ENCODE measurements at places on chromosomes 12 and 14.

DNA sequence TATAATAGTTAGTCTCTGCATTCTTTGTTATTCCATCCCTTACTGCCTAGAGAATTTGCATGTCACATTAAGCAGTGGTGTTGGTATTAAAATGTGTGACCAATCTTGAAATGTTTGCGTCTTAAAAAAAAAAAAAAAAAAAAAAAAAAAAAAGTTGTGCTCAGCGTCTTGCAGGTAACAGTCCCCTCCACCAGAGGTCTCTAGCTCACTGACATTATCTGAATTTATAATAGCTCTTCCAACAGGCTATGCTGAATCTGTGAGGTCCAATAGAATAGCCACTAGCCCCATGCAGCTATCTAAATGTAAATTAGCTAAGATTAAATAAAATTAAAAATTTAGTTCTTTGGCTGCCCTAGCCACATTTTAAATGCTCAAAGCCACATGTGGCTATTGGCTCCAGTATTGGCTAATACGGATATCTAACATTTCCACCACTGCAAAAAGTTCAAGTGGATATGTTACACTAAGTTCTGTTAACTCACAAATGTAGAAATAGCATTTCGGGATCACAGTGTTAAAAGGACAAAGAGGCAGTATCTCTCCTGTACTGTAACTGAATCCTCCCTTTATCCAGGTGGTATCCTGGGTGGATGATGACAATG lies 28.7 kb downstream of the NKX2-8 start:
- DNase-seq: no peak

GRCh38 chr12:72110937-72111650 lies 161.1 kb upstream of the TRHDE start:
- no peak for DNase-seq

GRCh38 chr12:27637524-27637923 lies 58.7 kb upstream of the REP15 start:
- no peak for DNase-seq

DNA sequence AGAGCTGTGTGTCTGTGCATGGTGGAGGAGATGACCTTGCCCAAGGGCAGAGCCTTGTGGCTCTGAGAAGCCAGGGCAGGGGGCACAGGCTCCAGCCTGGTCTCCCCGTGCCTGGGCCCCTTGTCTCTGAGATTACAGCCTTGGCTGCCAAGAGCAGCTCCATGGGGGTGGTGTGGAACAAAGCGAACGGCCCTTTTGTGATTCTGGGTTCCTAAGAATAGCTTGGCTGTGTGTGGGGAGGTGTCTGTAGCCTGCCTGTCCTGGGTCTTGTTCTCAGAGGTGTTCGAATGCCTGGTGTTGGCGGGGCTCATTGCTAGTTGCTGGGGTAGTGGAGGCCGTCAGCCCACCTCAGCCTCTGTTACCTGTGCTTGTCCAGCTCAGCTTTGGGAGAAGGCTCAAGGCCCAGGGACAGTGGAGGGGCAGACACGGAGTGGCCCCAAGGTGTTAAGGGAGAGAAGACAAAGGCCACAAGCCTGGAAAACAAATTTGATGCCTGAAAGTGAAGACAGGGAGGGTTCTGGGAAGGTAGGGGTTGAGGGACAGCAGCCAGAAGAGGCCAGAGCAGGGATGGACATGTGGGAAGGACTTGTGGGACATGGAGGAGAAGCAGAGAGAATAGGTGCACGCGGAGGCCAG lies 7.4 kb upstream of the MYH7 start:
- no peak for DNase-seq

GRCh38 chr12:79871621-79872020 lies 63.3 kb downstream of the PPP1R12A start:
- DNase-seq: no peak

DNA sequence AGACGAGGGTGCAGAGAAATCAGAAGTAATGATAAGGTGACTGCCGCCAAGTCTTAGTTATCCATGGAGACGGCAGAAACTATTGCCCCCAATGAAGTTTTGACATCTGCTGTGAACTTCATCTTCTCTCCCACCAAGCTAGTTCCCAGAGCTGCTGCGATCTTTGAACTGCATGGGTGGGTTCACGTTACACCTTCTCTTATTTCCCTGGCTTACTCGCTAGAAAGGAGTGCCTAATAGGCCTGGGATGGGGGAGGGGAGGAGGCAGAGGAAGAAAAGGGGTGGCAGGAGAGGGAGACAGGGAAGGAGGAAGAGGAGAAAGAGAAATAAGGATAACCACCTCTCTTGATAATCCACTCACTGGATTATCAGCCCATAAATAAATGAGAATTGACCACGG lies 157.1 kb downstream of the NTF3 start:
- no peak for DNase-seq

DNA sequence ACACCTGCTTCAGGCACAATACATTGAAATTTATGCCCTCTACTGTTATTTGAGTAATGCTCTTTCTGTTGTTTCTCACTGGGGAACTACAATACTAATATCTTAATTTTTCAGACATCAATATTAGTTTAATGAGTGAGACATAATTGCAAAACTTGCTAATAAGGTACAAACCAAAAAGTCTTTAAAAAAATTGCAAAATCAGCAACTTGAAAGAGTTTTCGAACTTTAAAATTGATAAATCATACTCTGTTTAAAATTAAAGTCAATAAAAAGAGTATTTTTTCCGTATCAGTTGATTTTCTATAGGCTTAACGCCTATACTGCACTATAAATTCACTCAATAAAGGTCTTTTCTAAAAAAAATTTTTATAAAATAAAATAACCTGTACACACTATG lies 1735.9 kb upstream of the SEL1L start:
- DNase-seq: no peak

DNA sequence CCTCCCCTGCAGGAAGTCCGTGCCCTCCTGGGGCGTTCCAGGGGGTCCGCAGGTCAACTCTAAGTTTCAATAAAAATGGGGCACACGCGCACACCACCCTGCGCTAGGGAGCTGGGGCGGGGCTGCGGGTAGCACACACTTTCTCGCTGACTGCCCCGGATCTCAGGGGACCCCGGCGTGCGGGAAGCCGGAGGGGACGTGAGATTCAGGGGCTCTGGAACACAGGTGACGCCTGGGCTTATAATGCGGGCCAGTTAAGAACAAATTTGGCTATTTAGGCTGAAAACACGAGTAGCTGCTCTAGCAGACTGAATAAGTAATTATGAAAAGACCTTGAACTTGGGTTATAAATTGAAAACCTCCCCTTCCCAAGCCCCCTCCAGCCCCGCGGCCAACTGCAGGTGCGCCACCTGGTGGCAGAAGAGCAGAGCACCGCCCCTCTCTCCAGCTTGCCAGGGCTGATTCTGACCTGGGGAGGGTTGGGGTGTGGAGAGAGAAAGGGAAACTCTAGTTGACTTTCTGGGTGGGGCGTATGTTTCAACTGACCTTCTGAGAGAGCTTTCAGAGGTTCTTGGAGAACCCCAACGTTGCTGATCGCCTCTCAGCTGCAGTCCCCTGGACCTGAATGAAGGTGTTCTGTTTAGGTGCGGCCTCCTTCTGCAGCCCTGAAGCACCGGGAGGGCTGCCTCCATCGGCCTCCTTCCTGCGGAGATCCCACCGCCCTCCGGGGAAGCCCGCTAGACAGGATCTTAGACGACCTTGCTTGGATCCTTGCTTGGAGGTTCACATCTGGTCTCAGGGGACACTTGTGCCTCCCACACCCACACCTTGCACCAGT lies 118.4 kb upstream of the EVL start:
- no peak for DNase-seq

DNA sequence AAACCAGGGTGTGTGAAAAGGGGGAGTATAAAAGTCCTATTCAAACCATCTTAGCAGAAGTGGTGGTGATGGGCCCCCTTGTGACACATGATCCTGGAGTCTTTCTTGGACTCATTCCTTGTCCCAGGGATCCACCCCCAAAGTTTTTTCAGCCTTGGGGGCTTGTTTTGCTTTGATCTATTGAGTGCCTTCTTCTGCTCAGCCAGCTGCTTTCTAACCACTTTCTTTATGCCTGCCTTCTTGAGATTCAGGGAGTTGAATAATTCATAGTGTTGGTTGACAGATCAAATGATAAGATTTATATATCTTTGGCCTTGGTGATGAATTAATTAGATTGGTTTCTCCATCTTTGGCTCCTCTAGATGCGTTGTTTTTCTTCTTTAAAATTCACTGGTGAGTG lies 926.7 kb downstream of the DIO2 start:
- no peak for DNase-seq

GRCh38 chr14:75991753-75992152 lies 6.2 kb downstream of the IFT43 start:
- DNase-seq: no peak

DNA sequence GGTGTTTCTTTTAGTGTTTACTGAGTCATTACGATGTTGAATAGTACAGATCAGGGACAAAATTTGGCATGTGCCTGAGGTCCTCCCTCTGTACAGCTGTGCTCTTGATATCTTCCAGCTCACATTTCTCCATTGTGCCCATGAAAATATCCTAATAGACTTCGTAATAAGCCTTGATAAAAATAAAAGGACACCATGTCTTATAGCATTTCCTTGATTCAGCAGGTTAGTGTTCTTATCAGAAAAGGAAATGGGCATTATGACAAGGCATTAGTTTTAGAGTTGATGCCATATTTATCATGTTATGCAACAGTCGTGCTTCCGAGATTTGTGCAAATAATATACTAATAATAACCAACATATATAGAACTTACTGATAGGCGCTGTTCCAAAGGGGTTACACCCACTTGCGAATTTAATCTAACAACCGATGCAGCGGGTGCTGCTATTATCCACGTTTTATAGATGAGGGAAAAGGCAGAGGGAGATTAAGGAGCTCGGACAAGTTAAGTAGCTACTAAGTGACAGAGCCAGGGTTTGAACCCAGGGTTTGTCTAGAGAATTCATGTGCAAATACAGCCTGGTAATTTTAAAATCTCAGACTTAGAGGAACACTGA lies 15.1 kb upstream of the WNK1 start:
- DNase-seq: no peak

GRCh38 chr12:24931666-24932405 lies 17.1 kb downstream of the BCAT1 start:
- DNase-seq: no peak

DNA sequence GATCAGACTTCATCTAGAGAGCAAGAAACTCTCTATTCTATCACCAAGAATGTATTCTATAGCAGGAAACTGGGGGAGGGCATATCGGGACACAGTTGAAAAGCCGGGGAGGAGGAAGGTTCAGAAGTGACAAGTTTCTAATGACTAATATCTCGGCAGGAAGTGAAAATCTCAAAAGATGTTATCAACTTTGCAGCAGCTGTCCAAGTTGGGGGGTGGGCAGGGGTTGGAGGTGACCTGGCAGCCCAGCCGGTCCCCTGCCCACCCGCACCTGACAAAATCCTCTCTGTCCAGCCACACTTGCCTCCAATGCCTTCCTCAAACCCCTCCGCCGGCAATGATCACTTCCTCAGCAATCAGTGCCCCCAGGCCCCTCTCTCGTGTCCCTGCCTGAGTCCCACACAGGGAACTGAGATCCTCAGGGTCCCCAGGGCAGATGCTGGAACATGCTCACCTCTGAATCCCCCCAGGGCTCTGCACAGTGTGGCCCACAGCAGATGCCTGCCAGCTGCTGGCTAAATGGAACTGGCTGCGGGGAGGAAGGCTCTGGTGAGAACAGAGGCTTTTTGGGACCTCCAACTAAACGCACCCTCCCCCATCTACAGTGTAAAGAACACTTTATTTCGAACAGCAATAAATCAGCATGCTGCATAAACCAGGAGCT lies 43.9 kb downstream of the CCDC88C start:
- peak; percentile 57 for DNase-seq

DNA sequence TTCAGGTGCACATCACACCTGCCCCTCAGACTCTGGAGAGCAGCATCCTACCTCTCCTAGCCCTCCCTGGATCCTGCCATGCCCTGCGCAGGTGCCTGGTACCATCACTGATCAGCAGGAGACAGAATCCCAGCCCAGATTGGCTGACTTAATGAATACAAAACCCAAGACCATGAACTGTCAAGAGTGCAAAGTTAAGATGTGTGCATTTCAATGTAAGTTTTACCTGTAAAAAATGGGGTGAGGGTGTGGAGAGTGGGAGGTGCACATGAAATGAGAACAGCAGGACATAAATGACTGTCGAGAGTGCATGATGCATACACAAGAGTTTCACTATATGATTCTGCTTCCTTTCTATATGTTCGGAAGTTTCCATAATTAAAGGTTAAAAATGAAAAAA lies 57.9 kb upstream of the GPR68 start:
- DNase-seq: no peak

DNA sequence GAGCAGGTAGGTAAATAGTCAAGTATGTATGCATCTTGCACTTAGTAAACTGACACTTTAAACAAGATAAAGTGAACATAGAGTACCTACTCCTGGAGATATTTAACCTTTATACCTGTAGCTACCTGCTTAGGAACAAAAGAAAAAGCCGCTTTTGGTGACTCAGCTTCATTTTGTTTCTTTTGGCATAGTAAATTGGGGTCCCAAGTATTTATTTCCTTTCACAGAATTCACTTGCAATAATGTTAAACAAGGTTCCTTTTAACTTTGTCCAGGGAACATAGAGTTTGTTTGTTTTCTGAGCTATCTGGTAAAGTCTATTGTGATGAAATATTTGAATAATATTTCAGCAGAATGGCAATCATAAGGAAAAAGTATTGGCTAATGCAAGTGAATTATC lies 20.0 kb downstream of the SLCO1B3 start:
- no peak for DNase-seq

DNA sequence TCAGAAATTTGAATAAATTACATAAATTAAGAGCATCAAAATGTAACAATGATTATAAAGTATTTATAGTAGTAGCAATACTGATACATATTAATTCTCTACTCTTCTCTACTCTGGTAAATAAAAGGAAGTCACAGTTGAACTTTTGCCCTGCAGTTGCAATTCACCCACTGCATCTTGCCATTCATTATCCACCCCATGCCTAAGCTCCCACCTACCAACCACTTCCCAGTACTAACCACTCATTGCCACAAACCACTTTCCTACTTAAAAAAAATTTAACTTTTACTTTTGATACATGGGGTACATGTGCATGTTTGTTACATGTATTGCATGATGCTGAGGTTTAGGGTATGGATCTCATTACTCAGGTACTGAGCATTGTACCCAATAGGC lies 174.0 kb downstream of the RASSF9 start:
- DNase-seq: no peak

DNA sequence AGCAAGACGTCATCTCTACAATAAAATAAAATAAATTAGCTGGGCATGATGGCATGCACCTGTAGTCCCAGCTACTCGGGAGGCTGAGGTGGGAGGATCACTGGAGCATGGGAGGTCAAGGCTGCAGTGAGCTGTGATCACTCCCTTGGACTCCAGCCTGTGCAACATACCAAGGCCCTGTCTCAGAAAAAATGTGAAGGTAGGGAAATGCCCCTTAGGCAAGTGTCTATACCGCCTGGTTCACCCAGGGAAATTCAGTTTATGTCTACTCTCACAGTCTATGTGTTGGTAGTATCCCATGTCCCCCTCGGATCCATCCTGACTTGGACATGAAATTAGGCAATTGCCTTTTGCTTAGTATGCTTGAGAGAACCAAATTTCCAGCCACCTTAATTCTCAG lies 88.4 kb upstream of the TMEM132C start:
- DNase-seq: no peak

GRCh38 chr12:21144309-21144708 lies 13.3 kb downstream of the SLCO1B1 start:
- DNase-seq: no peak
